ENCODE measurements at places on chromosomes 4 and X. TPM values are rescaled to one million over a fixed set of nuclear protein-coding genes. Genes with fewer than 3 reads are reported as not detected.

XPNPEP2 gene
- 2.0 TPM for total RNA-seq

PRDM8 gene
- total RNA-seq, result 4.1 TPM

ZDHHC15 gene
- 1.5 TPM for total RNA-seq

PROM1 gene
- total RNA-seq, result 40.8 TPM

VCX3A gene
- total RNA-seq, result not detected

TET2 gene
- total RNA-seq, result 17.6 TPM

NKX6-1 gene
- not detected for total RNA-seq

CPE gene
- 39.6 TPM for total RNA-seq

TMEM31 gene
- not detected for total RNA-seq

ARSD gene
- total RNA-seq, result 82.5 TPM

ARL9 gene
- 0.43 TPM for total RNA-seq

TKTL1 gene
- not detected for total RNA-seq

BEX1 gene
- 3.8 TPM for total RNA-seq

S100P gene
- 33.4 TPM for total RNA-seq

PRRG1 gene
- total RNA-seq, result 22.3 TPM

BTK gene
- 8.2 TPM for total RNA-seq

DUX4 gene
- not detected for total RNA-seq

CLCN5 gene
- total RNA-seq, result 42.5 TPM

CBLL2 gene
- total RNA-seq, result not detected

BCAP31 gene
- 221 TPM for total RNA-seq

SLBP gene
- 26.4 TPM for total RNA-seq

SMIM43 gene
- total RNA-seq, result not detected

CXCL1 gene
- 0.58 TPM for total RNA-seq

GPRIN3 gene
- 15.2 TPM for total RNA-seq

ADGRL3 gene
- total RNA-seq, result 3.5 TPM

IL15 gene
- total RNA-seq, result 6.6 TPM

OR13H1 gene
- not detected for total RNA-seq

ACE2 gene
- 169 TPM for total RNA-seq

SSX4 gene
- total RNA-seq, result not detected

TLR6 gene
- total RNA-seq, result 4.3 TPM

NAAA gene
- total RNA-seq, result 28.0 TPM

MECP2 gene
- total RNA-seq, result 64.9 TPM

EDNRA gene
- 9.7 TPM for total RNA-seq

TMEM271 gene
- total RNA-seq, result not detected

DIPK2B gene
- 7.1 TPM for total RNA-seq

CCKAR gene
- total RNA-seq, result 68.5 TPM

FBXL5 gene
- total RNA-seq, result 93.5 TPM

PPP2R2C gene
- 0.49 TPM for total RNA-seq

PWWP3B gene
- total RNA-seq, result 5.6 TPM
